RPMI7951 (cell line): ENCODE measurements at places on chromosomes 2 and 18. TPM values are rescaled to one million over a fixed set of nuclear protein-coding genes. Genes with fewer than 3 reads are reported as not detected.

The CDH20 gene
- not detected in 2 replicates for total RNA-seq

The SERPINB12 gene
- total RNA-seq: not detected in 2 replicates

The CD302 gene
- 16.6 and 22.5 TPM in 2 replicates for total RNA-seq

- DNase-seq: no peak
Observed at GRCh38 chr2:8645176-8645831, 36.6 kb upstream of the ID2 start.

The UGT1A7 gene
- not detected in 2 replicates for total RNA-seq

DNA sequence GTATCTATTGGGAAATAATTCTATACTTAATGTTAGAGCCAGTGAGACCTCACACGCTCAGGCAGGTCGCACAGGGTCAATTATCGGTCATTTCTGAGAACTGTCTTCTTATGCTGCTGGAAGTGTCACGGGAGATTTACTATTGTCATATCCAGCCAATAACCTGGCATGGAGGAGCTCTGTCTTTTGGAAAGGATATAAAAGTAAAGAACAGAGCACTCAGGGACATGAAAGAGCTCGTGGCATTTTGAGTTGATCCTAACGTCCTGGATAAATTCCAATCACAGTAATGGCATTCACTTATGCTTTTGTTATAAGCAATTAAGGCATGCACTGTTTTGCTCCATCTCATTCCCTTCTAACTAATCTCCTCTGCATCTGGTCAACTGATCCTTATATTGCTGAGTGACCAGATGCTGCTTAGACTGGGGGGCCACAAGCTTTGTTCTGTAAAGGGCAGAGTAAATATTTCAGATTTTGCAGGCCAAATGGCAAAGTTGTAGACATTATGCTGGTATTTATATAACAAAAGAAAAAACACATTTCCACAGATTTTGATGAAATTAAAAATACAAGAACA lies 453.5 kb upstream of the SMIM21 start:
- no peak for DNase-seq

GRCh38 chr2:215060861-215061536 lies 77.4 kb downstream of the ABCA12 start:
- DNase-seq: no peak

- DNase-seq: no peak
Observed at GRCh38 chr2:16141641-16141921, 201.2 kb downstream of the MYCN start.

DNA sequence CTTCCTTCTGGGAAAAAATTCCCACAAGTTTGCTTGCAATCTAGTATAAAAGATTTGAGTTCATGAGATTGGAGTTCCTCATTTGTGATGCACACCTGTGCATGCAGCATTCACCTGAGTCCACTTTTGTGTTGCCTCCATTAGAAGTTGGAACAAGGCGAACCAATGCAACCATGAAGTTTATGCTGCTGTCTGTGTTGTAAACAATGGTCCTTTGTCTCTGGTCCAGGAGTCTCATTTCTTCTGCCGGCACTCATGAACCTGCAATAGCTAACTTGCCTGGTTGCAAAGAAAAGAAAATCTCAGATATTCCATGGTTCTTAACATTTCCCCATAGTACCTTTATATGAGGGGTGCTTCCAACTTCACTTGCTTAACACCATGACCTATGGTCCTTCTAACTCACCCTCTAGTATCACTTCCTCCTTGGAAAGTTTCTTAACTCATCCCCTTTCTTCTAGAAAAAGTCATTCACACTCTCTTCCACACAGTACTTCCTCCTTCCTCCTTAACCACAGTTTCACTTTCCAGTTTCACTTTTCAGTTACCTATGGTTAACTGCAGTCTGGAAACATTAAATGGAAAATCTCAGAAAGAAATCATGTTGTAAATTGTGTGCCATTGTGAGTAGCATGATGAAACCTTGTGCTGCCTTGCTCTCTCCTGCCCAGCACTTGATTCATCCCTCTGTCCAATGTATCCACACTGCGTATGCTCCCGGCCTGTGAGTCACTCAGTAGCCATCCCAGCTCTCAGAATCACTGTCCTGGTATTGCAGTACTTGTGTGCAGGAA lies 128.8 kb upstream of the TRIB2 start:
- peak; percentile 89 for DNase-seq

The LIMS2 gene
- total RNA-seq: 3.3 and 3.8 TPM in 2 replicates

- DNase-seq: no peak
Observed at GRCh38 chr18:79540161-79540903, 139.3 kb upstream of the CTDP1 start.

- peak; percentile 94 for DNase-seq
Observed at GRCh38 chr18:42086288-42086687, 131.3 kb downstream of the PIK3C3 start.

The MC5R gene
- total RNA-seq: 0.49 TPM in 1 of 2 replicates, not detected in the other

The RUFY4 gene
- total RNA-seq: not detected in 2 replicates

DNA sequence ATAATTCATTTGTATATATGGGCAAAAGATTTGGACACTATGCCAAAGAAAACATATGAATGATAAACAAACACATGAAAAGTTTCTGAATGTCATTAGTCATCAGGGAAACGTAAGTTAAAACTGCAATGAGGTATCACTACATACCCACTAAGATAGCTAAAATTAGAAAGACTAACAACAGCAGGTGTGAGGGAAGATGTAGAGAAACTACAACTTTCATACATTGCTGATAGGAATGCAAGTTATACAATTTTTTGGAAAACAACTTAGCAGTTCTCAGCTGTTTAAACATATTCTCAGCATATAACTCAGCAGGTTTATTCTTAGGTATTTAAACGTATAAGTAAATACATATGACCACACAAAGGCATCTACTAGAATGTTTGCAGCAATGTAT lies 563.5 kb upstream of the KLHL29 start:
- no peak for DNase-seq

The LGALSL gene
- under 0.01 and 0.20 TPM in 2 replicates for total RNA-seq

GRCh38 chr2:238587776-238588660 lies 161.3 kb downstream of the ASB1 start:
- no peak for DNase-seq

DNA sequence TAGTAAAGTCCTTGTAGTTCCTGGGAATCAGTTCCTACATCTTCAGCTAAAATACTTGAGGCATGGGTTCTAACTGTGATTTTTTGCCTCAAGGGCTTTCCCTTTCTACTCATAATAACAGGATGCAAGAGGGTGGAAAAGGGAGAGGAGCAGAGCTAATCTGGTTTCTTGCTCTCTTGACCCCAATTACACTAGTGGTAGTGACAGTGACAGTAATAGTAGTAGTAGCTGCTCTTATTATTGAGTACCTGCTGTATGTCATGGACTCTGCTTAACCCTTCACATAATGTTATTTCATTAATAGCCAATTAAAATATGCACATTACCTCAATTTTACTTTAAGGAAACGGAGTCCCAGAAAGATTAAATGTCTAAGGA lies 214.8 kb upstream of the HNRNPA3 start:
- DNase-seq: no peak

The TFCP2L1 gene
- total RNA-seq: under 0.01 TPM in 1 of 2 replicates, not detected in the other

The ALLC gene
- total RNA-seq: not detected in 2 replicates
